ENCODE measurements at places on chromosomes 7 and 10.
A peak's percentile ranks its signal among the peaks of the same experiment; 100 is the strongest.

- peak; percentile 88 for DNase-seq
Measured at GRCh38 chr10:38010119-38010903, at the start of gene ZNF33A. Gene ZNF33A, plus strand, starts transcription at chr10:38010675. Its CDS starts 1,667 bp downstream, at chr10:38012342.

GRCh38 chr10:124293616-124294449, 124.9 kb downstream of the OAT start:
- DNase-seq = no peak

DNA sequence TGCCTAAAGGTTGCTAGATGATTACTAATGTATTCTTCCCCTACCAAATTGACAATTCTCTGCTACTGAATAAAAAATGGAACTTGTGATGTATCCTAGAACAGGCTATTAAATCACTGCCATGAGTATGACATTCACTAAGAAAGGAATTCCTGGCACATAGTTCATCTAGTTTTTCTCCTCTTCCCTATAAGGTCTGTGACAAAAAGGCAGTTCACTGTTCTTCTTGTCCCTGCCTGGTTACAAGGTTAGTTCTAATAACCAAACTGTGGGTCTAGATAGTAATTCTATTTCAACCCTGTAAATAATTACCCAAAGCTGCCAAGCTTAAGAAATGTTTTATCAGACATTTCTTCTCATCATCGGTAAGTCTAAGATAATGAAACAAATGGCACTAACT, 245.6 kb downstream of the BICC1 start:
- no peak for DNase-seq

GRCh38 chr7:149217570-149217969, 21.9 kb upstream of the ZNF212 start:
- DNase-seq = no peak

DNA sequence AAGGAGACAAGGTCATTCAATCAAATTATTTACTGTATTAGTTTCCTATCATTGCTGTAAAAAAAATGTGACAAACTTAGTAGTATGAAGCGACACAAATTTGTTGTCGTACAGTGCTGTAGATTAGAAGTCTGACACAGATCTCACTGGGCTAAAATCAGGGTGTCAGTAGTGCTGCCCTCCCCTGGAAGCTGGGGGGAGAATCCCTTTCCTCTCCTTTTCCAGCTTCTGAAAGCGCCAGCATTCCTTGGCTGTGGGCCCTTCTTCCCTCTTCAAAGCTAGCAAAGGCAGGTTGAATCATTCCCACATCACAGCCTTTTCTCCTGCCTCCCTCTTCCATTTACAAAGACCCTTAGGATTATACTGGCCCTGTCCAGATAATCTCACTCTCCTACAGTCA, 28.0 kb downstream of the VPS41 start:
- no peak for DNase-seq

GRCh38 chr10:118911363-118911762, 118.2 kb upstream of the NANOS1 start:
- no peak for DNase-seq

DNA sequence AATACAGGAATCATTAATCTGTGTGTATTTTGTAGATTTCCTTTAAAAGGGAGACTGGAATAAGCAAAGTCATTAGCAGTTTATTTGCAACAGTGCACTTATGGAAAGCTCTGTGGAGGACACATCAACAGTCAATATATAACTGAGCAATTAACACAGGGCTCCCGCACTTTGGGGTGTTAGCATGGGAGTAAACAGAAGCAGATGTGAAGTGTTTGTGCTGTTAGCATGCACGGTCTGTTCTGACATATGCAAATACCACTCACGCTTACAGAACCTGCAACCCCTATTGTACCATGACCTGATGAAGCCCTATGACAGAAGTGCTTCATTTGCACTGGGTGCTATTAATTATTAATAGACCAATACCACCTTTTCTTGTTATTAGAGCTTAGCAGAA, 118.9 kb downstream of the PPP1R3A start:
- DNase-seq = no peak

GRCh38 chr10:118970770-118971169, 58.7 kb upstream of the NANOS1 start:
- DNase-seq = no peak

DNA sequence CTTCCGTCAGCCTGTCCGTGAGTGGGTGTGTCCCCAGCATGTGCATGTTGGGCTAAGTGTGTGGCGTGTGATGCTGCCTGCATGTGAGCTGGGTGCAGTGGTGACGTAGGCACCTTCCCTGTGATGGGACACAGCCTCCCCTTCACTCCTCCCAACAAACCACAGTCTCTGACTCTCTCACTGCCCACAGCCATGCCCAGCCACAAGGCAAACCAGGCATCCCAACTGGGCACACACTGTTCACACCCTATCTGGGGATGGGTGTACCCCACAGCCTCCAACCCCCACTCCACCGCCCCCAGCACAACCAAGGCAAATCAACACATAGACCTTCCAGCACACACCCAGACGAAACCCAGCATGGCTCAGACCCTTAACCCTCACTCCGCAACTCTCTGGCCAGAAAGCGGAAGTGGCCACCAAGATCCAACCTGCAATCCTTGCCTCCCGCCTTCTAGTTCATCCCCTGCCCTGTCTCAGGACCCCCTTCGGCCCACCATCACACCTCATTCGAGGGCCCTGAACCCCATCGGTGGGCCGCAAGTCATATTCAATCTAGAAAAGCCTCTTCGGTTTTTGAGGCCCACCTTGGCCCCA, 10.4 kb downstream of the PSD start:
- DNase-seq = no peak

DNA sequence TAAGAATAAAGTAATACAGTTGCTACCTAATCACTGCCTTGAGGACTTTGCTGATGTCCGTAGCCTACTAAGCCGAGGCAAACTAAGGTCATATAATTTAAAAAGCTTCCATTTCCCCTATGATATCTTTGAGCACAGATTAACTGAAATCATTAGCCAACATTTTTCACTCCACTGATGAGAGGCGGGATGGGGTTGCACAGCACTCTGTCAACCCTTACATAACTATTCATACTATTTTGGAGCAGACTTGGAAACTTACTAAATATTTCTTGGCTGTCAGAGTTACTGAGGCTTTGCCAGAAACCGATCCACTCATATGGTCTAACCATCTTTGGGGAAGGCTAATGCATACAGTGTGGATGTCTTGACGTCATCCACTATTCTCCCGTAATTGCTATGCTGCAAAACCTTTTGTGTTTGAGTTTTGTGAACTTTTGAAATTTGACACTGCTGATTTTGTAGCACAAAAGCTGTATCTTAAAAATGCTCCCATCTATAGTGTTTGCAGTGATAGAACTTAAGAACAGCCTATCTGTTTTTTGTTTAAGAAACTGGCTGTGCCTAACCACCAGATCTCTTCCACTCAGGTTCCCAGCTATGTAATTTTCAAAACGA, 248.7 kb downstream of the TSPAN12 start:
- DNase-seq = no peak

GRCh38 chr10:63542835-63543575, 21.8 kb downstream of the REEP3 start:
- DNase-seq = no peak

- DNase-seq = no peak
Measured at GRCh38 chr7:7882888-7883287, 85.7 kb upstream of the GLCCI1 start.

DNA sequence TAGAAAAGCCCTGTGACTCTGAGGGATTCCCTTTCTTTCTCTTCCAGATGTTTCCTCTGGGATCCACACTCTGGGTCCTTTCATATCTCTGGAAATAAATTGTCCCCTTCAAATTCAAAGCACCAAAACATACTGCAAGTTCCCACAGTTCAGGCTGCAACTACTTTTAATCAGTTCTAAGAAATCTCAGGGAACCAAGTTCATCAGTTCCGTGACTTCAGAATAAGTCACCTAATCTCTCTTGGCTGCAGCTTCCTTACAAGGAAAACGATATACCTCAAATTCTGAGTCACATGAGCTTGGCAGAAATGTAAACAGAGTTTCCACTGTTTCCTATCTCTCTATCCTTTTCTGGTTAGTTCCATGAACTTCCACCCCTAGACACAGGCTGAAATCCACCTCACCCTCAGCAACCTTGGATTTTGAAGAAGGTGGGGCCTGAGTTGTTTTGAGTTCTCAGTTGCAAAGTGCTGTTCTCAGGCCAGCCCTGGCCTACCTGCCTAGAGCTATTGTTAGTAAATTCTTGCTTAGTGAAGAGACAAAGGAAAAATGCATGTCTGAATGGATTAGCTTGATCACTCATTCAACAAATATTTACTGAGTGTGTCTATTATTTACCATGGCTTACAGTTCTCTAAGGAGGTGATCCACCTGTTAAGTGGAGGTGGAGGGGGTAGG, 59.3 kb upstream of the IL6 start:
- no peak for DNase-seq

DNA sequence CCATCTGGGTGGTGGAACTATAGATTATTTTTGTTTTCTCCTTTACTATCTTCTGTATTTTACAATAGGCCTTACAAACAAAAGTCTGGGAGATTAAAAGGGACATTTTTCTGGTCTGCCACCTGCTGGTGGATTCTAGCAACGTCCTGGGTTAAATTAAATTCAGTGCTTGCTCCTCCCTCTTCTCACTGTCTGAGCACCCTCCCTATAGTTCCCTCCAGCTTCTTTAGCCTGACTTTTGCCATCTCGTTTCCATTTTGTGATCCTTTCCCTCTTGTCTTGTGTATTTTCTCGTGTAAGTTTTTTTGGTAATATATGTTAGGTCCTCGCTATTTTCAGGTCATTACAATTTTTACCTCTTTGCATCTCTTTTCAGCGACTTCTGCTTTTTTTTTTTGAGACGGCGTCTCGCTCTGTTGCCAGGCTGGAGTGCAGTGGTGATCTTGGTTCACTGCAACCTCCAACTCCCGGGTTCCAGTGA, 16.1 kb downstream of the ANKRD16 start:
- DNase-seq = peak; percentile 60
